ENCODE measurements at places on chromosomes 6 and 20.
A peak's percentile ranks its signal among the peaks of the same experiment; 100 is the strongest.

GRCh38 chr6:108966251-108966650 is 118.0 kb downstream of the ARMC2 start:
- DNase-seq: no peak
- H3K4me1 ChIP-seq: peaks cover 7% of the 10 kb centered on the region
- no peak overlapping the region for H3K27ac ChIP-seq
- H3K36me3 ChIP-seq: no peaks in the 10 kb centered on the region

DNA sequence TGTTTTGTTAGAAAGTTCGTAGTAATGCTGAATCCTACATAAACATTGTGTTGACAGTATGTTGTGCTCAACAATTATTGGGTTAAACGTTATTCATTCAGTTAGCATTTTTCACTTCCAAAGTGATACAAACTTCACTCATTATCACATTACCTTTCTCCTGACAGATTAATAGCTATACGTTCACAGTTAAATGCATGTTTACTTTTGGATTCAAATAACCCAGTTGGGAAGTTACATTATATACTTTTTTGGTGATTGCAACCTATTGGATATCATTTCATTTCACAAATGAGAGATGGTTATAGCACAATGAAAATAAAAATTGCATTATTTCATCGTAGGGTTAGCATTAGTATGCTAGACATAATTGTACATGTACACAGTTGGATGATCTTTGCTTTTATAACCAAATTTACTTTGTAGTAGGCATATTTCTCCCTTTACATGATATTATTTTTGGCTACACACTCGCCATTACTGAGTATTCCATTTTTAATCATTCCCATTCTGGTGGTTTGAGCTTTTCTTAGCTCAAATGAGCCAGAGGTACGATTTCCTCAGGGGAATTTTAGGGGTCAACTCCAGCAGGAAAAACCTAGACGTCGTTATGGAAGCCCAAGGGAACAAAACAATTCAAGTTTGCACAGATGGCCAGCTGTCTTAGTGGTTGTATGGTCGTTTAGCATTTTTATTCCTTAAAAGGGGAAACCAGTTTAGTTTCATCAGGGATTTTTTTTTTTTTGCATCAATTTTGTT is 2.1 kb upstream of the HIVEP1 start:
- H3K27ac ChIP-seq: peak overlapping the region; percentile 93
- H3K36me3 ChIP-seq: peaks cover 4% of the 10 kb centered on the region
- peak; percentile 76 for DNase-seq
- H3K27me3 ChIP-seq: no peaks in the 10 kb centered on the region
- H3K4me3 ChIP-seq: peak overlapping the region; percentile 84

DNA sequence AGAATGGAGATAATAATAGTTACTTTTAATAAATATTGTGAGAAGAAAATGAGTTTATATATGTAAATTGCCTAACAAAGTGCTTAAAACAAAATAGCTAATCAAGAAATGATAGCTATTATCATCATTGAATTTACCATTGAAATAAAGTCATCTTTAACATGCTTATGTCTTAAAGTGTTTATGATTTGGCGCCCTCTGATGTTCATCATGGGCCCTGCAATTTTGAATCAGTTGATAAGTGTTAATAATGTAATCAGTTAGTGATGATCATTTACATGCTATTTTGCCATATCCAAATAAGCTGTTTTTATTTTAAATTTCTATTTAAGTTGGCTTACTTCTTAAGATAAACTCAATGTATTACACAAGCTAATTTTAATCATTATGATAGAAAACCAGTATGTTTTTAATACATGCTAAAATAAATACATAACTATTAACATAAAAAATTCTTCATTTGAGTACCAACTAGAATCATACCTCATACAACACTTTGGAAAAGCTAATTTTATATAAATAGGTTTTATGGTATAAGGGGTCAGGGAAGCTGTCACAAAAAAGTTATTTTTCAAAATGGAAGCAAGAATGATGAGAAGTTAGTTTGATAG is 39.2 kb upstream of the TPD52L1 start:
- no peaks in the 10 kb centered on the region for H3K36me3 ChIP-seq
- no peak overlapping the region for H3K4me3 ChIP-seq
- no peaks in the 10 kb centered on the region for H3K27me3 ChIP-seq
- no peak overlapping the region for H3K27ac ChIP-seq
- H3K4me1 ChIP-seq: no peaks in the 10 kb centered on the region

DNA sequence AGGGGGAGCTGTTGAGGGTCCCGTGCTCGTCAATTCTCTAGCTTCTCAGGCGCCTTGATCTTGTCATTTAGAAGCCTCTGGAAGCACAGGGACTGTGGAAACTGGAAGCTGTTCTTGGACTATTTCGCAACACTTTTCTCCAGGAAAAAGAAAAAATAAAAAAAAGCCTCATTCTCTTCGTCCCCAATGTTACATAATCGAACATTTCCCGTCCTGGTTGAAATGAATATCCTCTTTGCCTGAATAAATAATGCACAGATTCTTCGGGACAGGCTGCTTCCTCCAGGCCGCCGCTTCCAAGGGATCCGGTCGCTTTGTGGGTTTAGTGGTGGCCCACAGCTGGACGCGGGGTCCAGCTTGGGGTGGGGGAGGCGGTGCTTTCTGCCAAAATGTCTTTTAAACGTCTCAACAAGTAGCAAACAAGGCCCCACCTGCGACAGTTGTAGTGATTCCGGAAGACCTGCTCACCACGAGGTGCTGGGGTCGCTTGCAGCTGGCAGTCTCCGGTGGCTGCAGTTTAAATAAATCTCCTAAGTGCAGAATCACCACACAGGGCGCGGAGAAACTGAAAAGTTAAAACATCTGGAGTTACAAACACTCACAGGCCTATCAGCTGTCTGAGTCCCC is 125.9 kb upstream of the ESR1 start:
- H3K4me3 ChIP-seq: peak overlapping the region; percentile 67
- H3K36me3 ChIP-seq: no peaks in the 10 kb centered on the region
- H3K4me1 ChIP-seq: no peaks in the 10 kb centered on the region
- no peak for DNase-seq

- H3K27ac ChIP-seq: no peak overlapping the region
- no peak overlapping the region for H3K4me3 ChIP-seq
- peaks cover 5% of the 10 kb centered on the region for H3K4me1 ChIP-seq
Observed at GRCh38 chr6:167968091-167968490, 29.4 kb upstream of the KIF25 start.

DNA sequence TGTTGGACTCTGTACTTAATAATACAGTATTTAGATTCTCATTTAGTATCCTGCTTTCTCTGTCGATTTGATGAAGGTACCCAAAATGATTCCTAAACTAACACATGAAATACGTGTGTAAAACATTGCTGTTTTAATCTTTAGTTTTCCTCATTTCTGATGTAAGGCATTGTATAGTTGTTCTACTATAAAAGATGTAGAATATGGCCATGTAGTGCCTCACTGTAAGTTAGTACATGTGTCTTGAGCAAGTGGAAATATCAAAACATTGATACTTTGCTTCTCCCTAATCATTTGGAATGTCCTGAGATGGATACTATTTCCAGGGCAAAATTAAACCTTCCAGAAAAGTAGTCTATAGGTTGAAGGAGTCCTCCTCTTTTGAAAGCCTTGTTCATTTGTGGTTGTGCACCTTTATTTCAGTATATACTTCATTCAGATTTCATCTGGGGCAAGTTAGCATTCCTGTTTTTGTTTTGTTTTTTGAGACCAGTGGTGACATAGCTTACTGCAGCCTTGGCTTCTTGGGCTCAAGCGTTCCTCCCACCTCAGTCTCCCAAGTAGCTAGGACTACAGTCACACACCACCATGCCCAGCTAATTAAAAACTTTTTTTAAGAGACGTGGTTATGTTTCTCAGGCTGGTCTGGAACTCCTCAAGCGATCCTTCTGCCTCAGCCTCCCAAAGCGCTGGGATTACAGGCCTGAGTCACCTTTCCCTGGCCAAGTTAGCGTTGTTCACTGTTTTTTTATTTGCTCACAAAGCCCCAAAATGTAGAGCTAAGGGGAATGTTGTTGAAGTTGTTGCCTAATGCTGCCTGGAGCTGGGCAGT is 11.6 kb downstream of the SRSF3 start:
- DNase-seq: peak; percentile 41
- H3K36me3 ChIP-seq: peaks cover 94% of the 10 kb centered on the region
- peak overlapping the region; percentile 7 for H3K27ac ChIP-seq
- H3K4me3 ChIP-seq: peak overlapping the region; percentile 6
- H3K27me3 ChIP-seq: no peaks in the 10 kb centered on the region

DNA sequence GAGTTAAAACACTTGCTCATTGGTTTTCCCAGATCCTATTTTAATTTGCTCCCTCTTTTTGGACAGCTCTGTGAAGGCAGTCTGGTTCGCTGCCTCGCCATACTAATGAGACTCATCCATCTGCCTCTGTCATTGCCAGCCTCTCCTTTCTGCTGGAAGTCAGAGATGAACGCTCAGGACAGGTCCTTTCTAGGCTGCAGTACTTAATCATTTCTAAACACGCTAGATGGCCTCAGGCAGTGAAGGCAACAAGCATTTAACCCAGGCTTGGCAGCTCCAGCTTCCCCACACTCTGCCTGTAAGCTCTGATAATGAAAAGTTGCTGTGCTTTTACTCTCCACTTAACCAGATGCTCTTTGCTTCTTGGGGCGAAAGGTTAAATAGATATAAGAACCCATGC is 286.7 kb upstream of the POU3F2 start:
- DNase-seq: no peak
- no peak overlapping the region for H3K4me3 ChIP-seq
- no peak overlapping the region for H3K27ac ChIP-seq
- H3K4me1 ChIP-seq: no peaks in the 10 kb centered on the region
- no peaks in the 10 kb centered on the region for H3K27me3 ChIP-seq

GRCh38 chr20:2364044-2364443 is 16.7 kb upstream of the TGM6 start:
- H3K27me3 ChIP-seq: peaks cover 5% of the 10 kb centered on the region
- no peak overlapping the region for H3K27ac ChIP-seq
- H3K4me1 ChIP-seq: no peaks in the 10 kb centered on the region
- H3K36me3 ChIP-seq: no peaks in the 10 kb centered on the region
- no peak for DNase-seq

DNA sequence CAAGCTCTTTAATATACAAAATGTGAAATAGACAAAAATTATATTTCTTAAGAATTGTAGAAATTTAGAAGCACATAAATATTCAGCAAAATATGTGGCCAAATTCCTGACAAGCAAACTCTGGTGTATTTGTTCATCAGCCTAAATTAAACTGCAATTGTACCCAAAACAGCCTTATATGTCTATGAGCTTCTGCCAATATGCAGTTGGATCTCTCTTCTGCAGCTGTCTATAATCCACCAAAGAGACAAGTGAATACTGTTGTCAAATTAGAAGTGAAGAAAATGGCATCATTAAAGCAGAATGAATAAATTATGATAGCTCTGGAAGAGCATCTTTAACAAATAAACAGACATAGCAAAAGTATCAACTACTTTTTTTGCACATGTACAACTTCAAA is 755.7 kb downstream of the GRIK2 start:
- H3K4me3 ChIP-seq: no peak overlapping the region
- no peak overlapping the region for H3K27ac ChIP-seq
- H3K27me3 ChIP-seq: no peaks in the 10 kb centered on the region
- no peak for DNase-seq
- no peaks in the 10 kb centered on the region for H3K36me3 ChIP-seq

DNA sequence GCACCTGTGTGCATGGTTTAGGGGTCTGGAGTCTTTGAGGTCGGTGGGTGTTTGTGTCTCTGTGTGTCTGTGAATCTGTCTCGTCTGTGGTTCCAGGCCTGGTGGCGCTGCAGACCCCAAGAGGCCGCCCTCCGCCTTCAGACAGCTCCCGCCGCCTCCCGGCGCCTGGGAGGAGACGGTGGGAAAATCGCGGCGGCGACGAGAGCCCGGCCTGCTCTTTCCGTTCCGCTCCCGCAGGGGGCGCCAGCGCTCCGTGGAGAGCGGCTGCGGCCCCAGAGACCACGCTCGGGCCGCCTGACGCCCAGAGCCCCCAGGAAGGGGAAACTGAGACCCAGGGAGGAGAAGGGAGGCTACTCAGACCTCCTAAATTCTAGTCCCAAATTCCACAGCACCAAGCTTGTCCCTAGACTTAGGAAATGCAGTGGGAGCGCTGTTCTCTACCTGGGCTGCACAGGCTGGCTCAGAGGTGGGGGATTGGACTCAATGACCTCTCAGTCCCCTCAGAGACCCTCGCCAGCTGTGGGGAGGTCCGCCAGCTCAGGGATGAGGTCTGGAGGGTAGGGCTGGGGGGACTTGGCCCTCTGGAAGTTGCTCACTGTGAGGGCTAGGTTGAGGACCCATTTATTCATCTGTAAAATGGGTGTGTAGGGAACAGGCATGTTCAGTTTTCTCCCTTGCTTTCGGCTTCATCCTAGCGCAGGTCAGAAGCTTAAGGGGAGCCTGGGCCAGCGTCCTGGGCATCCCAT is 36.9 kb upstream of the BLCAP start:
- no peak overlapping the region for H3K27ac ChIP-seq
- no peaks in the 10 kb centered on the region for H3K36me3 ChIP-seq
- peaks cover 7% of the 10 kb centered on the region for H3K4me1 ChIP-seq
- peak; percentile 22 for DNase-seq

GRCh38 chr6:150185732-150186117 is 42.9 kb downstream of the PPP1R14C start:
- H3K36me3 ChIP-seq: no peaks in the 10 kb centered on the region
- H3K27me3 ChIP-seq: no peaks in the 10 kb centered on the region
- H3K4me3 ChIP-seq: no peak overlapping the region
- no peak overlapping the region for H3K27ac ChIP-seq

- peaks cover 12% of the 10 kb centered on the region for H3K4me1 ChIP-seq
- H3K27ac ChIP-seq: no peak overlapping the region
- no peak overlapping the region for H3K4me3 ChIP-seq
- peaks cover 18% of the 10 kb centered on the region for H3K36me3 ChIP-seq
- H3K27me3 ChIP-seq: no peaks in the 10 kb centered on the region
Observed at GRCh38 chr6:3326184-3326971, 67.6 kb downstream of the PSMG4 start.

GRCh38 chr6:154842833-154843232 is 109.6 kb downstream of the SCAF8 start:
- H3K27me3 ChIP-seq: no peaks in the 10 kb centered on the region
- peaks cover 18% of the 10 kb centered on the region for H3K36me3 ChIP-seq
- H3K4me3 ChIP-seq: no peak overlapping the region
- no peak for DNase-seq
- peaks cover 2% of the 10 kb centered on the region for H3K4me1 ChIP-seq

- no peak overlapping the region for H3K4me3 ChIP-seq
- no peaks in the 10 kb centered on the region for H3K36me3 ChIP-seq
- H3K27me3 ChIP-seq: peaks cover 19% of the 10 kb centered on the region
- DNase-seq: peak; percentile 79
- H3K4me1 ChIP-seq: no peaks in the 10 kb centered on the region
Observed at GRCh38 chr6:170048615-170049256, 242.1 kb downstream of the DLL1 start.

- H3K4me1 ChIP-seq: no peaks in the 10 kb centered on the region
- no peak for DNase-seq
- no peak overlapping the region for H3K27ac ChIP-seq
- no peaks in the 10 kb centered on the region for H3K27me3 ChIP-seq
- H3K36me3 ChIP-seq: no peaks in the 10 kb centered on the region
Observed at GRCh38 chr6:110036408-110037302, 58.5 kb downstream of the GPR6 start.

GRCh38 chr20:13800728-13801134 is 15.9 kb downstream of the NDUFAF5 start:
- peaks cover 5% of the 10 kb centered on the region for H3K4me1 ChIP-seq
- peak; percentile 65 for DNase-seq
- H3K4me3 ChIP-seq: no peak overlapping the region
- H3K36me3 ChIP-seq: peaks cover 19% of the 10 kb centered on the region
- peak overlapping the region; percentile 36 for H3K27ac ChIP-seq
- H3K27me3 ChIP-seq: no peaks in the 10 kb centered on the region
